ENCODE measurements at places on chromosomes 2 and 18.

DNA sequence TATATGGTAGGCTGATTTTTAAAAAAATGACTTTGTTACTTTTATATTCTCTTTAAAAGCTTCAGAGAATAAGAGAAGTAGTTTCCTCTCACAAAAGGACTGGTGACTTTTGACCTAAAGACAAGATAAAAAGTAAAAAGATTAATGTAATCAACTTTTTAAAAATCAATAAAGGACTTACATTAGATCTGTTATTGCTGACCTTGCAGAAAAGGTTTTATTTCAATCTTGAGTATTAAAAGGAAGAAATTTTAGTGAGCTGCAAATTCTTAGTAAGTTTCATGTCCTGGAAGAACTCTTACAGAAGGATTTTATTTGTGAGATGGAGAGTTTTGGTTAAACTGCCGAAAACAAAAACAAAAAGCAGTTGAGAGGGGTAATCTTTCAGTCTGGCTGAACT is 2.2 kb upstream of the GAREM1 start:
- H3K4me3 ChIP-seq = no peak overlapping the region
- no peaks in the 10 kb centered on the region for H3K36me3 ChIP-seq
- H3K27me3 ChIP-seq = no peaks in the 10 kb centered on the region
- H3K27ac ChIP-seq = no peak overlapping the region
- H3K4me1 ChIP-seq = peaks cover 9% of the 10 kb centered on the region

- H3K4me3 ChIP-seq = no peak overlapping the region
- H3K36me3 ChIP-seq = no peaks in the 10 kb centered on the region
- H3K27ac ChIP-seq = no peak overlapping the region
- no peak for DNase-seq
- H3K4me1 ChIP-seq = no peaks in the 10 kb centered on the region
Measured at GRCh38 chr18:55072698-55073097, 113.4 kb upstream of the CCDC68 start.

DNA sequence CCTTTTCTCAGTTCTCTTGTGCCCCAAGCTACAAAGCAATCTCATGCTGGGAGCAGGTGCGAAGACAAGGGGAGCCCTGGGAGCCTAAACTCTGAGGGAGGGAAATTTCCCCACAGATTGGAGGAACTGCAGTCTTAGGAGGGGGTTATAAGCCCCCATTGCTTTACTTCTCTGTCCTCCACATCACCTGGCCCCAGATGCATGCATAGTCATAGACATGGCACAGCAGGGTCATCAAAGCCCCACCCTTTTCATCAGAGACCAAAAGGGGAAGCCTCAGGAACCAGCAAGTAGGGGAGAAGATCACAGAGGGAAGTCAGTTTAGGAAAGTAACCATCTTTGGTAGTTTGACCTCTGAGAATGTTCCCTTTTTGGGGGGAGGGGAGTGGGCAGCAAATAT is 33.7 kb downstream of the LANCL1 start:
- no peaks in the 10 kb centered on the region for H3K36me3 ChIP-seq
- no peaks in the 10 kb centered on the region for H3K4me1 ChIP-seq
- no peak overlapping the region for H3K27ac ChIP-seq
- H3K27me3 ChIP-seq = no peaks in the 10 kb centered on the region
- no peak for DNase-seq

DNA sequence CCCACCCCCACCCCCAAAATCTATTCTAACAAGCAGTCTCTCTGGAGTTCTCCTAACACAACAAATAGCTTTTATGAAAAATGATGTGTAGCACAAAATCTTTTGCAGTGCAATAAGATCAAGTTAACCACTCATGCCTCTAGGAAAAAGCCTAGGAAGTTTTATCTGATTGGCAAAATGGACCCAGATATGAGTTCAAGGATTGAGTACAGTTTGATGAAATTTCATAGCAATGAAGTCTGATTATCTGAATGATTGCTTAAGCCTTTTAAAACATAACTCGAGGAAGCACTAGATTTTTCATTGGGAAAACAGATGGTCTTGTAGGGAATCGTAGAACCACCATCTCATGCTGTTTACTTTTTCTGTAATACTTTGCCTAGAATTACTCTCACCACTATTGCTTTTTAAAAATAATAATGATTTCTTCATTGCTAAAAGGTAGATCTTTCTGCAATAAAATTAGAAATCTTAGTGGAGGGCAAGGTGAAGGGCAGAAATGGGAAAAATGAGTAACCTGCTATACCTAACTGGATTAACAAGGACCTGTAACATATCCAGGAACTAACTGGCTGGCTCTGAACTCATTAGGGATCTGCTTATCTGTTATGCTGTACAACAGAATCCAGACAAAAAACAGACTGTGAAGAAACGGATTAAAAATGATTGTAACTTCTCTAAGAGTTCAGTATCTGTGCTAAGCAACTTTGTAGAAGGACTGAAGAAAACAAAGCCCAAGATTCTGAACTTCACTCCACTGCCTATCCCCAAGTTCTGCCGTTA is 73.7 kb upstream of the ETAA1 start:
- no peaks in the 10 kb centered on the region for H3K36me3 ChIP-seq
- no peak for DNase-seq
- H3K27ac ChIP-seq = peak overlapping the region; percentile 27
- H3K27me3 ChIP-seq = no peaks in the 10 kb centered on the region
- peaks cover 17% of the 10 kb centered on the region for H3K4me1 ChIP-seq

DNA sequence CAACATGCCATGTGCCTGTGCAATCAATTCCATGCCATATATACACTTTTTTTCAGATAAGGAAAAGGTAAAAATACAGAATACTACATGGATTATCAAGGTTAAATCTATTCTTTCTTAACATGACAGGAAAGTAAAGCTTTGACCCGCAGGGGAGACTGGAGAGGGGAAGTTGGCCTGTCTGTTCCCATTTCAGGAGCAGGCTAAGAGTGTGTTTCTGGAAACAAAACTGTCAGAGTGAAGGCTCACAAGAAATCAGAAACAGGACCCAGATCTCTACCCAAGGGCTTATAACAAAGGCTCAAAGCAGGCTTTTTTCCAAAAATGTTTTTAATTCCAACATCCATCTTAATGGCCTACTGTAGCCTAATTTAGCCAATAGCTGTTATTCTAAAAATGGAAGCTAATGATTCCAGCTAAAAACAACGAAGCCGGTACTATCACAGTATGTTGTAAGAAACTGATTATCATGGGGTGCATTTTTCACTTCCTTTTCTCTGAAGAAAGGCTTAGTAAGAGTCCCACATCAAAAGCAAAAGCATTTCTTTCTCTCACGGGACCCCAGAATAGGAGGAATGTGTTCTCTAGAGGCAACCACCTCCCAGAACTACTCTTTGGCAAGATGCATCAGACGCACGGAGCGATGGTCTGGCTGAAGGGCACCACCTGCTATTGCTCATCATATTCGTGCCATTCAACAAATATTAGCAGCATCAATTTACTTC is 41.4 kb downstream of the FECH start:
- no peak overlapping the region for H3K27ac ChIP-seq
- H3K4me1 ChIP-seq = no peaks in the 10 kb centered on the region
- H3K4me3 ChIP-seq = no peak overlapping the region
- no peak for DNase-seq

DNA sequence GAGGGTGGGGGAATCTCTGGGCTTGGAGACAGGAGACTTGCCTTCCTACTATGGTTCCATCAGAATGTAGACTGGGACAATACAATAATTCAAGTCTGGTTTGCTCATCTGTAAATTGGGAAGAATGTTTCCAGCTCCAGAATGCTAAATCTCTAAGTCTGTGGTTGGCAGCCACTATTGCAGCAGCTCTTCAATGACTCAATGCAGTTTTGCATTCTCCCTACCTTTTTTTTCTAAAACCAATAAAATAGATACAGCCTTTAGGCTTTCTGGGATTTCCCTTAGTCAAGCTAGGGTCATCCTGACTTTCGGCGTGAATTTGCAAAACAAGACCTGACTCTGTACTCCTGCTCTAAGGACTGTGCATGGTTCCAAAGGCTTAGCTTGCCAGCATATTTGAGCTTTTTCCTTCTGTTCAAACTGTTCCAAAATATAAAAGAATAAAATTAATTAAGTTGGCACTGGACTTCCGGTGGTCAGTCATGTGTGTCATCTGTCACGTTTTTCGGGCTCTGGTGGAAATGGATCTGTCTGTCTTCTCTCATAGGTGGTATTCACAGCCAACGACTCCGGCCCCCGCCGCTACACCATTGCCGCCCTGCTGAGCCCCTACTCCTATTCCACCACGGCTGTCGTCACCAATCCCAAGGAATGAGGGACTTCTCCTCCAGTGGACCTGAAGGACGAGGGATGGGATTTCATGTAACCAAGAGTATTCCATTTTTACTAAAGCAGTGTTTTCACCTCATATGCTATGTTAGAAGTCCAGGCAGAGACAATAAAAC is 6.5 kb downstream of the TTR start:
- no peak overlapping the region for H3K27ac ChIP-seq
- H3K4me1 ChIP-seq = no peaks in the 10 kb centered on the region
- DNase-seq = no peak
- no peaks in the 10 kb centered on the region for H3K36me3 ChIP-seq
- no peak overlapping the region for H3K4me3 ChIP-seq

DNA sequence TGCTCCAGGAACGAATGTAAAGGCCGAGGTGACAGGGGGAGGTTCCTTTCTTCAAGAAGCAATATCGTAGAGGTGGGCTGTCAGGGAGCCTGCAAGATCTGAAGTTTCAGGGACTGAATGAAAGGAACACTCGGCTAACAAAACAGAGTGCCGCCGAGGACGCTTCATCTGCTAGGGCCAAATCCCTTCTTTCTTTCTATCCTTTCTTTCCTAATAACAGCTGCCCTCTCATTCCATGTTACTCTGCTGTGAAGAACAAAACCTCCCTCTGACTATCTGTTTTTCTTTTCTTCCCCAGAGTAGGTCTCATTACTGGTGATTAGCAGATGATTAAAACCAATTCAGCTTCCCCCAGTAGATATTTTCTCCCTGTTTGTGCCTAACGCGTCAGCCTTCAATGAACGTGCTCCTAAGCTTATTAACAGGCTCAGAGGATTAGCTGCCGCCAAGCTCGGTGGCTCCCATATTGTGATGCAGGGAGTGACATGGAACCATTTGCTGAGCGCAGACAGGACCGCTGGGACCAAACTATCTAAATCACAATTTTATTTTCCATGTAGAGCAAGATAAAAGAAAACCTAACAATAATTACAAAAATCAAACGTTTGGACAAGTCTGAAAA is 414.6 kb downstream of the TMEM182 start:
- no peaks in the 10 kb centered on the region for H3K36me3 ChIP-seq
- no peaks in the 10 kb centered on the region for H3K27me3 ChIP-seq
- H3K4me3 ChIP-seq = no peak overlapping the region
- no peaks in the 10 kb centered on the region for H3K4me1 ChIP-seq
- DNase-seq = no peak
- no peak overlapping the region for H3K27ac ChIP-seq

GRCh38 chr18:47254341-47254939 is 3.0 kb upstream of the SKOR2 start:
- H3K36me3 ChIP-seq = no peaks in the 10 kb centered on the region
- H3K27ac ChIP-seq = no peak overlapping the region
- H3K27me3 ChIP-seq = peaks cover 6% of the 10 kb centered on the region
- H3K4me3 ChIP-seq = no peak overlapping the region
- no peaks in the 10 kb centered on the region for H3K4me1 ChIP-seq

GRCh38 chr2:132662732-132663131 is 7.3 kb downstream of the LYPD1 start:
- no peak overlapping the region for H3K4me3 ChIP-seq
- H3K27ac ChIP-seq = no peak overlapping the region
- no peaks in the 10 kb centered on the region for H3K27me3 ChIP-seq
- no peak for DNase-seq
- no peaks in the 10 kb centered on the region for H3K36me3 ChIP-seq

GRCh38 chr2:53356291-53356905 is 411.2 kb upstream of the CHAC2 start:
- no peak for DNase-seq
- H3K27ac ChIP-seq = no peak overlapping the region
- H3K4me1 ChIP-seq = no peaks in the 10 kb centered on the region
- no peaks in the 10 kb centered on the region for H3K27me3 ChIP-seq
- no peak overlapping the region for H3K4me3 ChIP-seq

DNA sequence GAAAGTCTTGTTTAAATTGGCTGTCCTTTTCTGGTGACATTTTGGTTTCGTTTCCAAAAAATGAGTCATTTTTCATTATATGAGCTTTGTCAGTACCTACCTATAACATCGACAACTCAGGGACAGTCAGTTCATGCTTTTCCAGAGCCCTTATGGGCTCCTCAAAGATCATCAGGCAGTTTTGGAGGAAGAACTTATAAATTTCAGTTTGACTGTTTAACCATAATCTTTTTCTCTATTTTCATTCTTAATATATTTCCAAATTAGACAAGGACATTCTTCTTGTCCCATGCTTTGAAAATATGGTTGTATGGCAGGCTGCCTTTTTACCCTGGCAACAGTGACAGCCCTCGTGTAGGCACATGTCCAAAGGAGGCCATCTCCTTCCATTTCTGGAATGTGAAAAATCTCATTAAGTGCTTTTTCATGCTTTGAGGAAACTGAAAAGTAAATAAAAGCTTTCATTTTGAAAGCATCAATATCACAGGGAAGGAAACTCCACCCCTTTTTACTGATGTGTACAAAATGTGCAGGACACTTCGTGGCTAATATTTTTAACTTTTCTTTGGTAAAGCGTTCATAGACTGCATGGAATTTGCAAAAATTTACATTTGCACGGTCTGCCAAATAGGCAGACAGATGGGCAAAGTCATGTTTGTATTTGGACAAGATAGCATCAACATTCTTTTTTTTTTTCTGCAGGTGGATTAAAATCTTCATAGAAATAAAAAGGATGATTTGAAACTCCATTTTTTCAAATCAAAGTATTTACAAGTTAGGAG is 7.2 kb upstream of the PROC start:
- peak; percentile 32 for DNase-seq
- no peak overlapping the region for H3K4me3 ChIP-seq
- H3K27me3 ChIP-seq = no peaks in the 10 kb centered on the region
- H3K36me3 ChIP-seq = no peaks in the 10 kb centered on the region
- H3K27ac ChIP-seq = peak overlapping the region; percentile 47
- H3K4me1 ChIP-seq = peaks cover 19% of the 10 kb centered on the region

- H3K4me3 ChIP-seq = no peak overlapping the region
- no peaks in the 10 kb centered on the region for H3K36me3 ChIP-seq
- no peak overlapping the region for H3K27ac ChIP-seq
- DNase-seq = no peak
- H3K4me1 ChIP-seq = no peaks in the 10 kb centered on the region
- H3K27me3 ChIP-seq = no peaks in the 10 kb centered on the region
Measured at GRCh38 chr2:235171550-235172031, 219.8 kb downstream of the SH3BP4 start.

- no peak overlapping the region for H3K4me3 ChIP-seq
- no peaks in the 10 kb centered on the region for H3K27me3 ChIP-seq
- no peak overlapping the region for H3K27ac ChIP-seq
- no peaks in the 10 kb centered on the region for H3K36me3 ChIP-seq
- no peak for DNase-seq
Measured at GRCh38 chr18:42614619-42615293, 500.7 kb downstream of the RIT2 start.

GRCh38 chr18:56067214-56067894 is 479.4 kb upstream of the TCF4 start:
- no peak overlapping the region for H3K4me3 ChIP-seq
- no peaks in the 10 kb centered on the region for H3K4me1 ChIP-seq
- no peaks in the 10 kb centered on the region for H3K27me3 ChIP-seq
- DNase-seq = no peak

- DNase-seq = no peak
- no peaks in the 10 kb centered on the region for H3K4me1 ChIP-seq
Measured at GRCh38 chr2:237120916-237121315, 35.2 kb downstream of the COPS8 start.

Measured in testis (tissue), 5 donors.